ENCODE measurements at places on chromosomes 3 and 15.
A peak's percentile ranks its signal among the peaks of the same experiment; 100 is the strongest.

GRCh38 chr3:134544316-134544715 lies 58.5 kb downstream of the CEP63 start:
- no peak for DNase-seq

DNA sequence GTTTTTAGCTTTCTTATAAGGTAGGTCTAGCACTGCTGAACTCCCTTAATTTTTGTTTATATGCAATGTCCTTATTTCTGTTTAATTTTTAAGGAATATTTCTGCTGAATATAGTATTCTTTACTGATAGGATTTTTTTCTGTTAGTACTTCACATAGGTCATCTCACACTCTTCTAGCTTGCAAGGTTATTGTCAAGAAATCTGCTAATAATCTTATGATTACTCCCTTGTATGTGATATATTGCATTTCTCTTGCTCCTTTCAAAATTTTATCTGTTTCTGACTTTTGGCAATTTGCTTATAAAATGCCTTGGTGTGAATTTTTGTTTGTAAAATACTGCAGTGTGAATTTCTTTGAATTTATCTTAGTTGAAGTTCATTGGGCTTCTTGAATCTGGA lies 298.4 kb downstream of the GAP43 start:
- no peak for DNase-seq

DNA sequence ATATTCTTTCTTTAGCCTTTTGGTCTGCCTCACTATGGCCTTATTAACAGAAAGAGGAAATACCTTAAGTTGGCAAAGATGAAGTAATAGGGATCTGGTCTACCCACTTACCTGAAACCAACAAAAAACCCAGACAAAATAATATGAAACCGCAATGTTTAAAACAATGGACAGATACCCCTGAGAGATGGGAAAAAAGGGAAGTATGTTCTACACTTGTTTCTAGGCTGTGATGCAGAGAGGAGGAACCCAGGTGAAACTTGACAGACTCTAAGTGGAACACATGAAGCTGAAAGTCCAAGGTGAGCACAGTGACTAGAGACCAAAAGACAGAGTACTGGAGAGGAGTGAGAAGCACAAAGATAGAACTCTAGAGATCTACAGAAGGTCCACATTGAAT lies 78.4 kb downstream of the NR2E3 start:
- no peak for DNase-seq

GRCh38 chr15:60795889-60796288 lies 316.9 kb upstream of the ICE2 start:
- no peak for DNase-seq

- peak; percentile 28 for DNase-seq
Measured at GRCh38 chr3:52983336-52983807, 62.5 kb downstream of the SFMBT1 start.

Measured in activated T-helper 9 cell treated with anti-CD3 and anti-CD28 coated beads, Interleukin-2, amount 50 U/mL, for 16 hours (primary cell).